ENCODE measurements at places on chromosomes 2 and 18.

DNA sequence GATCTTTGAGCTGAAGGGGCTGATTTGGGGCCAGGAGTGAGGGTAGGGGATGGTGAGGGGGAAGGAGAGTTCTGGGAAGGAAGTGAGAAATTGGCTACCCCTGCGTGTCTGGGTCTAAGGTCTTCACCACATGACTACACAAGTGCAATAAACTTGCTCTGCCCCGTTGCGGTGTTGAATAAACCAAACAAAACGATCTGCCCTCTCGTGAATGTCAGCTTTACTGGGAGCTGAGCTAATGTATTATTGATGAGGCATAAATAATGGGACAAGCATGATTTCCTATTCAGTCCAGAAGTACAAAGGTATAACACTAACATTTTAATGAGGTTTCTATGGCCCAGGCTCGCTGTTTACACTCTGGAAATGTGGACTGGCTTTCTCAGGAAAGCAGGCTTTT, 8.0 kb upstream of the CFAP221 start:
- no peak for DNase-seq

DNA sequence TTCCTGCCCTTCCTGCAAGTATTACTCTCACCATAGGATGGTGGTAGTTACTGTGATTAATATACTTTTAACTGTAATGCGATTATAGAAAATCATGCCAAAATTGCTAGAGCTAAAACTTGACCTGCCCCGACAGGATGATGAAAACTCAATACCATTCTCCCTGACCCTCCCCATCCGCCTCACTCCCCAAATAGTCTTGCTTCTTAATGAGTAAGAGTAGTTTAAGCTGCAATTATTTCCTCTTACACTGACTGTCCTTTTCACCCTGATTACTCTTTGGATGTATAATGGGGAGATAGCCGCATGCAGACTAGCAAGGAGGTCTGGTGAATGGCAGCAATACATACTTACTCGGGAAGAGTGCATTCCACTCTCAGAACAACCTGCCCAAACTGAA, 269.6 kb upstream of the SIX3 start:
- no peak for DNase-seq

- no peak for DNase-seq
These were observed 673.2 kb downstream of the TMEM182 start for GRCh38 chr2:103435010-103435409.

DNA sequence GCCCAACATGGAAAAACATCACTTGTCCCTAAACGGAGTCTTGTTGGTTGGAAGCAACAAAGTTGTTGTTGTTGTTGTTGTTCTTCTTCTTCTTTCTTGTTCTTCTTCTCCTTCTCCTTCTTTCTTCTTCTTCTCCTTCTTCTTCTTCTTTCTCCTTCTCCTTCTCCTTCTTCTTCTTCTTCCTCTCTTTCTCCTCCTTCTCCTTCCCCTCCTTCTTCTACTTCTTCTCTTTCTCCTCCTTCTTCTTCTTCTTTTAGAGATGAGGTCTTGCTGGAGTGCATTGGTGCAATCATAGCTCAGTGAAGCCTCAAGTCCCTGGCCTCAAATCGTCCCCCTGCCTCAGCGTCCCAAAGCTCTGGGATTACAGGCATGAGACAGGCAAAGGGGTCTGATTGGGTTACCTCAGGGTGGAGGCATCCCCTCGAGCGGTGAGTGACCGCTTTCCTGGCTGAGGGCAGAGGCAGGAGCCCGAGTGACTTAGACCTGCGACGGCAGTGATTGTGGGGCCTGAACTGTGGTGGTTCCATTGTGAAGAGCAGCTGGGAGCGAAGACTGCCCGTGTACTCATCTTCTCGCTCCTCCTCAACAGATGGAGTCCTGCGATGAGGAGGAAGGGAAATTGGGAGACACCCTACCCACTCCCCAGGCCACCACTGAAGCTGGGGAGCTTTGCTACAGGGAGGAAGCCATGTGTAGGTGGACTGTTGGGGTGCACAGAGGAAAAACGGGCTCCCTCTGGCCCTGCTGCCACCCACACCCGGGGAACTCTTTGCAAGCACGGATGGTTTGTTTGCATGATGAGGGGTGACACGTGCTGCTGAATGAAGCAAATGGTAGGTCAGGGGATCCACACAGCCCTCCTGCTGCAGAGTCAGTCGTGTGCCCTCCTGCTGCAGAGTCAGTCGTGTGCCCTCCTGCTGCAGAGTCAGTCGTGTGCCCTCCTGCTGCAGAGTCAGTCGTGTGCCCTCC, 7.0 kb upstream of the PER2 start:
- no peak for DNase-seq

DNA sequence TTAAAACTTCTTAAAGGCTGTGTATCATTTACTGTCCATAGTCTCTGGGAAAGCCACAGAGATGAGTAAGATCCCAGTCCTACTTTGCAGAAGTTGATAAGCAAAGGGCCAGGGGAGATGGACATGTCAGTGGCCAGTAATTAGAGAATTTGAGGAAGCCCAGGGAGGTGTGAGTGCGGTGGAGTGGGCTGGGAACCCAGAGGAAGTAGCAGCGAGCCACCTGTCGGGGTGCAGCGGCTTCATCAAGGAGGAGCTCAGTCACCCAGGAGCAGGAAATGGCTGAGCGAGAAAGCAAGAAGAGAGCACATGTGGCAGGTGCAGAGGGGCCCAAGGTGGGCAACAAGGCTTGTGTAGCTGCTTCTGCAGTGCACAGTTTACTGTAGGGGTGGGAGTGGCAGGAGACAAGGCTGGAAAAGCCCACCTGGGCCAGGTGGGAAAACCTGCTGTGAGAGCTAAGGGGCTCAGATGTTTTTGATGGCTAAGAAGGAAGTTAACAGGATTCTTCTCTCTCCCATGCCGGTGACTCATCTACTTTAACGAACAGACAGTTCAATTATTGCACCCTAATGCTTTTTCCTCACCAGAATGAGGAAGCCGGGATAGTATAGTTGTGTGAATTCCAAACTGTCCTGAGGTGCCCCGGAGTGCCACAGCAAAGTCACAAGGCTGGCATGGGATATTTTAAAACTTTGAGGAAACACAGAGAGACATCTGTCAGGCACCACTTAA, 34.8 kb upstream of the MGAT5 start:
- peak; percentile 45 for DNase-seq

DNA sequence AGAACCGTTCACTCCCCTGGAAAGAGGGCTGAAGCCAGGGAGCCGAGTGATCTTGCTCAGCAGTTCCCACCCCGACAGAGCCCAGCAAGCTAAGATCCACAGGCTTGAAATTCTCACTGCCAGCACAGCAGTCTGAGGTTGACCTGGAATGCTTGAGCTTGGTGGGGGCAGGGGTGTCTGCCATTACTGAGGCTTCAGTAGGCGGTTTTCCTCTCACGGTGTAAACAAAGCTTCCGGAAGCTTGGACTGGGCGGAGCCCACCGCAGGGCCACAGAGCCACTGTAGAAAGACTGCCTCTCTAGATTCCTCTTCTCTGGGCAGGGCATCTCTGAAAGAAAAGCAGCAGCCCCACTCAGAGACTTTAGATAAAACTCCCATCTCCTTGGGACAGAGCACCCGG, 180.8 kb downstream of the WDR7 start:
- DNase-seq = no peak

- no peak for DNase-seq
These were observed 142.7 kb downstream of the ADCYAP1 start for GRCh38 chr18:1047406-1047805.

- DNase-seq = no peak
These were observed 52.4 kb downstream of the BIN1 start for GRCh38 chr2:127054604-127054930.

GRCh38 chr18:67379981-67380380, 136.5 kb downstream of the DSEL start:
- no peak for DNase-seq

- no peak for DNase-seq
These were observed 59.3 kb upstream of the MYCN start for GRCh38 chr2:15881120-15881433.

DNA sequence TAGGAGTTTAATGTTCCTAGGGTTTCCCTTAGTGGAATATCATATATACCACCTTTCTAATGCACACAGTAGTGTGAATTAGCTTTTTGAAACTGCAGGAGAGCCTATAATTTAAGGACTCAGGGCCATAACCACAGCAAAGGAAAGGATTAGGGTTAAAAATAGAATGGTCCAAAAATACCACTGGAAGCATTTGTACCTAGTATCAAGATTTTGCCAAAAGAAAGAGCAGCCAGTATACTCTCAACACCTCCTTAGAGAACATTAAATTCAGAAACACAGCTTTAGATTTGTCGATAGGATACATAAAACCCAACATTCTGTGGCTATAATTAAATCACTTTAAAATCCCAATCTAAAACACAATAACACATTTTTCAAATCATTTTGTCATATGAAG, 634.9 kb downstream of the EPHA4 start:
- no peak for DNase-seq

GRCh38 chr18:25735459-25735858, 355.0 kb downstream of the SS18 start:
- no peak for DNase-seq

GRCh38 chr18:34862561-34862960, 152.5 kb downstream of the DTNA start:
- DNase-seq = no peak

GRCh38 chr2:240921311-240921994, 15.3 kb downstream of the CROCC2 start:
- peak; percentile 24 for DNase-seq

DNA sequence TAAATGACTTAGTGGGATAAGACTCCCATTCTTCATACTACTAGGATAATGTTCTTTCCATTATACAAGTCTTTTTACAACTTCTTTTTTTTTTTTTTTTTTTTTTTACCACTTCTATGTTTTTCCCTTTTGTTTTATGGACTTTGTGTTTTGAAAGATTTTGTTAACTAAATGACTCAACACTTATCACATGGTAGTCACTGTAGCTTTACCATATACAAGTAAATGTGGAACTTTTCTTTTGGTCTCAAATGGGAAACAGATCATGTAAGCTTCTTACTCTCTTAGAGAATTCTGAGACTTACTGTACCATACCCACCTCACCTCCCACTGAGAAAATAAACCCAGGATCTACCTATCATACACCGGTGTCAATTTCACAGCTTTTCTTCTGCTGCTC, 590.3 kb upstream of the CDH2 start:
- no peak for DNase-seq

GRCh38 chr18:27081701-27082100, 103.4 kb downstream of the CHST9 start:
- no peak for DNase-seq

DNA sequence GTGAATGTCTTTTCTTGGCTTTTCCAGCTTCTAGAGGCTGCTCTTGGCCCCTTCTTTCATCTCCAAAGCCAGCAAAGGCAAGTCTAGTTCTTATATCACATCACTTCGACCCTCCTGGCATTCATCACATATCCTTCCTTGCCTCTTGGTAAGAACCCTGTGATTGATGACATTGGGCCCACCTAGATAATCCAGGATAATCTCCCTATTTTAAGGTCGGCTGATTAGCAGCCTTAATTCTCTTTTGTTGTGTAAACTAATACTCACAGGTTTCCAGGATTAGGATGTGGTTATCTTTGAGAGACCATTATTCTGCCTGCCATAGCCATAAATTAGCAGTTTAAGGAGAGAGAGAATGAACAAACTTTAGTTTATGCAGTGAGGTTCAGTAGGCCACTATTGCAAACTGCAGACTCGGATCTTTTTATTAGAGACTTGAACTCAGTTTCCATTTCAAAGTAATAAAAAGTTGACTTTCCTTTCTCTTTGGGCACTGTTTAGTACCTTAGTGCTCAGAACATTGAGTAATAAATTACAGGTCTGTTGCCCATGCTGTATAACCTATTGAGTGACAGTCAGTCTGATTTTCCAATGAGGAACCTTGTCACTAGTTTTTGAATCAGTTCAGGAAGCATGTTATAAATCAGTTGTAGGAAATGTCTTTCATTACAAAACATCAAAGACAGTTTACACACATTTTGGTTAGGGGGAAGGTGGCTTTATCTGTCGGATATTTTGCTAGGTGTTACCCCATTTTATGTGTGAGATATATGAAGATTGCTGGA, 4.5 kb downstream of the NDUFV2 start:
- DNase-seq = no peak

GRCh38 chr2:158100411-158100810, 1.3 kb upstream of the UPP2 start:
- no peak for DNase-seq

DNA sequence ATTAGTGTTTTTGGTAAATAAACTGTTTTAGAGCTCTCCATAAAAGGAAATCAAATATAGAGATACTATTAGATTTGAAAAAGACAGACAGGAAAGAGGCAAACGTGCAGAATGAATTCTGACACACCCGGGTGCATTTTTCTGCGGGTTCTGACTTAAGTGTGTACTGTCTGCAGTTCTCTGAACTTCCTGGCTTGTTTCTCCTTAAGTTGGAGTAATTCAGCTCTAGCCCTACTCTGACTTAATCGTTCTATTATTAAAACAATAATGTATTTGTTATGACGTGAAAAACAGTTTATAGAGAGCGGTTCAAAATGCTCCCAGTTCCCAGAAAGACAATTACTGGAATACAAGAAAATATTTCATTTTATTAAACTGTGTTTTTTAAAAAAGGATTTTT, 305.9 kb downstream of the ARHGAP15 start:
- DNase-seq = no peak

DNA sequence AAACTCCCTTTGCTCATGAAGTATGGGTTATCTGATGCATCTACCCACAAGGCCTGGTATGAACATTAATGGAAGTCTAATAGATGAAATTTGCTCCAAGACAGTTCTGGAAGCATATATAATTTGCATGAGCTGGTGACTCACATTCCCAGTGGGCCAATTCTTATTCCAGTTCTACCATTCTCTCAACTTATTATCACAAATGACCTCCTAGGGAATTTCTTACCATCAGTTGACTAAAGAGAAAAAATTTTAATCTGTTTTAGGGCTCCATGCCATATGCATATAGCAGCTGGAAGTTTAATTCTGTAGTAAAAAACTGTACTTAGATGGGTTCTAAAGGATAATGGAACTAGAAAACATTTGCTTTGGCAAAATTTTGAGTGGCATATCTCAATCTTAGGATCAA, 165.2 kb upstream of the COL3A1 start:
- no peak for DNase-seq

- no peak for DNase-seq
These were observed 333.6 kb downstream of the METTL4 start for GRCh38 chr18:2237706-2238105.

GRCh38 chr2:201452058-201452921, 750 bp downstream of the STRADB start:
- DNase-seq = peak; percentile 27

GRCh38 chr2:33377048-33377447, 99.4 kb upstream of the RASGRP3 start:
- no peak for DNase-seq

DNA sequence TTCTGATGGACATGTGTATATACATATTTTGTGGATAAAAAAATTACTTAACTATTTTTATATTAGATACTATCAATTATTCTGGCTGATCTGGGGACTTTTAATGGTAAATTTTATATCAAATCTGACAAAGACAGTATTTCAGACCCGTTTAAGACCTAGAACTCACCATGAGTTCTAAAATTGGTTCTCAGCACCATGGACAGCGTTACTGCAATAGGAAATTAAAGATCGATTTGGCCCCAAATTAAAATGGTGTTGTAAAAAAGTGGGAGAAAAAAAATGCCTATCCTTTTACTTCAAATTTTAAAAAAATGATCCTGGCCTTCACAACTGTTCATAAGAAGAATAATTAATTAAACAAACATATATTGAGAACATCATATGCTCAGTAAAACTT, 919 bp upstream of the SCN2A start:
- DNase-seq = no peak

GRCh38 chr2:7280790-7281189, 363.6 kb downstream of the RNF144A start:
- DNase-seq = no peak

GRCh38 chr2:62343206-62343605, 147.3 kb downstream of the B3GNT2 start:
- no peak for DNase-seq

GRCh38 chr2:45567974-45568789, 42.9 kb downstream of the SRBD1 start:
- no peak for DNase-seq
